ENCODE measurements at places on chromosomes 4 and X.

DNA sequence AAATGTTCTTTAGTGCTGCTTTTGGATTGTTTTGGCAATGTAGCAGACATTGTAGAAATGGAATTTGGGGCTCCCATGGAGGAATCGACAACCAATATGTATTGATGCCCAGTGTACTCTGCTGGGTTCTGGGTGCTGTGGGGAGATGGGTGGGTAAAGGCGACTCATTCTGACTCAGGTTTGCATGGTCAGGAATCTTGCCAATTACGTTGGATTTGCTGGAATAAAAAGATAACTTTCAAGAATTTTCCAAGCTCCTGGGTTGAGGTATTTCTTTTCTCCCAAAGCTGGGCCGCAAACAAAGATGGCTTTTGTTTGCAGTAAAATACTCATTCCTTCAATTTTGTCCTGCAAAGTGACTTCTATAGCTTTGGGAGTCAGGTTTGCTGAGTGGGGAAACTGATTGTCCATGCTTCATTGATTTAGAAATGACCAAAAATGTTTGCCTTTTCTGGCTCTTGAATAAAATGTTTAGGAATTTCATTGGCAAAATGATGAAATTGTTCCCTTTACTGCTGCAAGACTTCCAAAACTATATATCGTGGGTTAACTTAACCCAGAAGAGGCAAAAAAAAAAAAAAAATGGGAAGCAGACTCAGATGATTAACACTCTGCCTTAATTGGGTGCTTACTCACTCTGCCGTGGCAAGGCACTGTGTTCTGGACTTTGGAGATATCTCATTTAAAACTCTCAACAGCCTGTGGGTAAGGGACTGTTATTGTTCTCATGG lies 57.0 kb downstream of the RTL9 start:
- no peak for DNase-seq

- no peak for DNase-seq
Observed at GRCh38 chr4:6253111-6253510, 16.5 kb upstream of the WFS1 start.

GRCh38 chr4:126445596-126445995 lies 1130.8 kb downstream of the FAT4 start:
- DNase-seq = no peak

DNA sequence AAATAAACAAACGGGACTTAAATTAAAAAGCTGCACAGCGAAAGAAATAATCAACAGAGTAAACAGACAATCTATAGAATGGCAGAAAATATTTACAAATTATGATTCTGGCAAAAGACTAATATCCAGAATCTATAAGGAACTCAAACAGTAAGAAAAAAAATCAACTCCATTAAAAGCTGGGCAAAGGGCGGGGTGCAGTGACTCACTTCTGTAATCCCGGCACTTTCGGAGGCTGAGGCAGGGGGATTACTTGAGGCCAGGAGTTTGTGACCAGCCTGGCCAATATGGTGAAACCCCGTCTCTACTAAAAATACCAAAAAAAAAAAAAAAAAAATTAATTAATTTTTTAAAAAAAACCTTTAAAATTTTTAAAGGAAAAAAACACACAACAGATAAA lies 109.0 kb downstream of the ATP11C start:
- no peak for DNase-seq

GRCh38 chr4:42428036-42428435 lies 30.7 kb downstream of the SHISA3 start:
- no peak for DNase-seq

DNA sequence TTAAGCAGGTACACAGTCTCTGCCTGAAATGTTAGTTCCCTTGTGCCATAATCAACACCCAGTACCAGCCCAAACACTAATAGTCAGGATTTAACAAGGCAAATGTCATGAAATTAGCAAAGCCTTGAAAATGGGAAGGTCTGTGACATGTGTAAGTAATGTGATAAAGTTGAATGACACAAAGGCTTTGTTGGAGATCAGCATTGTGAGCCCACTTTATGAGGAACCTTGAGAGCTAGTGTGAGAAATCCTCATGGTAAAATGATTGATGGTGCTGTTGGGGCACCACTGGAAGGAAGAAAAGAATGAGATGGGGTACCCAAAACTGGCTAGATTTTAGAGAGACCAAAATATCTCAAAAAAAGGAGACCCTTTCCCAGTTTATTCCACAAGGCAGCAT lies 3.3 kb upstream of the LIN54 start:
- DNase-seq = no peak

DNA sequence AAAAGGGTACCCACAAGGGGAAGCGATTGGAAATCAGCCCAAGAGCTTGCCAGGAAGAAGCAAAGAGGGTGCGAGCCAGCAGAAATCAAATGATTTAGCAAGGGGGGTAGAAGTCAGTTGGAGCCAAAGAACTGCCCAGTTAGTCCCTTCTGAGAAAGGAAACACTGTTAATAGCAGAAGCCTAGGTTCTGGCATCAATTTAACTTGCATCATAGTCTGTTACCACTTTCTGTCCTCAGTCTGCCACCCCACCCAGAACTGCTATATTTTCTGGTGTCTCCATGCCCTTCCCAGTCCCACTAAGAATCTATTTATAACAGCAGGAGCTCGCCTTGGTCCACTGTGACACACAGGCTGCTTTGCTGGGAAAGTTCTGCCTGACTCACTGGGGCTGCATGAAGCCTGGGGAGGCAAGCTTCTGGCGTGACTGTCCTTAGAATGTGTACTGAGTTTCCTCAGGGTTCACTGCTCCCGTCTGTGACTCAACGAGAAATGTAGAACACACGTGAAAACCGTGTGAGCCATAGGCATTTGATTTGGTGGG lies 157.8 kb upstream of the TTC29 start:
- no peak for DNase-seq

GRCh38 chr4:139530833-139531427 lies 25.1 kb downstream of the SETD7 start:
- no peak for DNase-seq

DNA sequence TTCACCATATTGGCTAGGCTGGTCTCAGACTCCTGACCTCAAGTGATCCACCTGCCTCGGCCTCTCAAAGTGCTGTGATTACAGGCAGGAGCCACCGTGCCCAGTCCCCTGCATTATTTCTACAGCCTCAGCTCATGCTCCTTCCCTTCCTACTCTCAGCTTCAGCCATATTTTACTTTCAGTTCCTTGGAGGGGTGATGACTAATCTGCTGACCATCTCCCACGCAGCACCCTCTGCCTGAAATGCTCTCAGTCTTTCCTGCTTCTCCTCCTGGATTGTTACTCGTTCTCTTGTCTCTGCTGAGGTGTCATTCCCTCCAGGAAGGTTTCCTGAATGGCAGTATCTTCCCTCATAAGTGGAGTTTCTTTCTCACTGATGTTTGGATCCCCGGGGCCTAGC lies 63.3 kb downstream of the MOSPD2 start:
- DNase-seq = no peak

DNA sequence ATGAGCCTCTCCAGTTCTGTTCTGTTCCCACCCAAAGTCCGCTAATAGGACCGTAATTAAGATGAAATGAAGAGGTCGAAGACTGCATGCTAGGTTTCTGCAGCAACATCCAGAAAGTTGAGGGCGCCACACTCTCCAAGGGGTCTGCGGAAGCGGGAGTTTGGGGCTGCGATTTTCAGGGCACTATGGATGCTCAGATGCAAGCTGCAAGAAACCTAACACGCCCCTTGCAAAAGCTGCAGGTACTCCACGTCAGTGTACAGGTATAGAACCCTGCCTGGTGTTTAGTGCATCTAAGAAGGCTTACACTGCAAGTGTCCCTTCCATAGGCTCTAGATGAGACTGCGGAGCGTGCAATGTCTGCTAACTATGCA lies 61.4 kb downstream of the RHOXF2B start:
- DNase-seq = no peak

DNA sequence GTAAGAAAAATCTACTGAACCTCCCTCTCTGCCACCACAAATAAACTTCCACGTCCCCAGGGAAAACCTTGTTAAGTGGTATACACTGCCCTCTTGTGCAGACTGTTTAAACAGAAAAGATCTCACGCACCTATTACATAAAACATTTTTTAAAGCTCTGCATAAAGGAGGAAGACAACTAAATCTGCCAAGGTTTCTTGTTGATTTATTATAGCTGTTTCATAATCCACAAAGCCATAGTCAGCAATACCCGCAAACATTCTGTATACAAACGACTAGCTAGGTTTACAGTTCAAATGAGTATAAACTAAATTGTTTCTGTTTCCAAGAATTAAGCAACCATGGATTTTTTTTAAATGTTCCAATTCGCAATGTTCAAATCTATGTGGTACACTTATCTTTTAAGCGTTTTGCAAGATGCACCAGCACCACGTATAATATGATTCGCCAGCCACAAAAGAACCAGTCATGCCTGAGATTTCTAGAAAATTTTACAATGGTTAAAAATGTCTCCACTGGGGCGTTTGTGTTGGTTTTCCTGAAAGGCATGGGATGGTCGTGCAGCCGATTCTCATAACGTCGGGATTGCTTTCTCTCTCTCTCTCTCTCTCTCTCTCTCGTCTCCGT lies 164.6 kb downstream of the PRKX start:
- no peak for DNase-seq

- DNase-seq = no peak
Observed at GRCh38 chr4:6198278-6198677, 2.1 kb downstream of the JAKMIP1 start.

GRCh38 chr4:83025563-83025962 lies 9.4 kb upstream of the COPS4 start:
- DNase-seq = no peak

DNA sequence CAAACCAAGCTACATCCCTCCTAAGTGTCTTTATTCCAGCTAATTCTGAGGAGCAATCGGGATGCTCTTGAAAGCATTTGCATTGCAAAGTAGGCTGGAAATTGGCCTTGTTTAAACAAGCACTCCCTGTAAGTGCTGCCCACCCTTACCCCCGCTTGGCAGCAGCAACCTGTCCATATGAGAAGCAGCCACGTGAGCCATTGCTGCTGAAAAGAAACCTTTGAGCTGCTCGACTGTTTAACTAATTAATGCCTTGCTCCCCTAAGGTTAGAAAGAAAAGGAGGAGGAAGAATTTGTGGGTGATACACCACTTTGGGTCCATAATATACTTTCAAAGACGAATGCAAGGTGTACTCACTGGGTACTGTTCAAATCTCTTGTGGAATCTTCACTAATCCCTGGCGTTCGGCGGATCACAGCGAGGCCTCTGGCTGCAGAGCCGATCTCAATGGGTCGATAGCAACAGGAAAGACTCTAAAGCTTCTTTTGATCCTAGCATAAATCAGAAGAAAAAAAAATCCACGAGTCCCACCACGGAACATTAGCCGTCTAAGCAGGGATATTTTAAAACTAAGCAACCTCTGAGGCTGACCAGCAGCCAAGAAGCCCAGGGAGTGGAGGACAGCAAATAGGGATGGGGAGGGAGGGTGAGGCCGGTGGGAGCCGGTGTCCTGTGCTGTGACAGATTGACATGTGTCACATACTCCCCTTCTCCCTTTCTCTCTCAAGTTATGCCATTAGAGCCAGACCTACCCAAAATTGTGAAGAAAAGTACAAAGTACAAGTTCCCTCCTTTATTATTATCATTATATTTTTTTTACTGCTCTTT lies 37.2 kb upstream of the MGST2 start:
- no peak for DNase-seq

DNA sequence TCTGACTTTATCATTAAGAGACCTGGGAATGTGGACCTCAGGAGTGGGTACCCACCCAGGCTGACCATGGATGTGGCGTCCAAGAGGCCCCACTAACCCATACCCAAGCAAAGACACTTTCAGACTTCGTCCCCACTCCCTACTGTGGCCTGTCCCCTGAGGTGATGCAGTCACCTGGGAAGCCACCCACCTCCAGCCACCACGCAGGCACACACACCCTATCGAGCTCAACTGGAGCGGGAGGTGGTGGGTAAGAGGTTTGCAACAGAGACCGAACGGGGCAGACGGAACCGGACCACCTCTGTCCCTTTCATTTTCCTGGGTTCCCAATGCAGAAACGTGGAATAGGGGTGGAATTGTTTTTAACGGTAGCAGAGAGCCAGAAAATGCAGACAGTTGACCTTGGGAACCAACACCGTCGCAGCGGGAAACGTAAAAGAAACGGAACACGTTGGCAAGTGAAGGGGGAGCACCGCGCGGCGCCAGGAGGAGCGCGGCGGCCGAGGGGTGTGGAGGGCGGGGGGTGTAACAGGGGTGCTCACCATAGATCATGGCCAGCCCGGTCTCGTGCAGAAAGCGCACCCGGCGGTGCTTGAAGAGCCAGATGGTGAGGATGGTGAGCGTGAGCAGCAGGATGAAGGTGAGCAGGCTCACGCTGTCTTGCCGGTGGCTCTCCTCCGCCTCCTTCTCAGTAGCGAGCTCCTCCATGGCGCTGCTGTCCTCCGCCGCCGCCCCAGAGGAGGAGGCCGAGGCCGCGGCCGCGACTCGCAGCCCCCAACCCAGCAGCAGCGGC lies 559 bp downstream of the SLC9A7 start:
- no peak for DNase-seq

DNA sequence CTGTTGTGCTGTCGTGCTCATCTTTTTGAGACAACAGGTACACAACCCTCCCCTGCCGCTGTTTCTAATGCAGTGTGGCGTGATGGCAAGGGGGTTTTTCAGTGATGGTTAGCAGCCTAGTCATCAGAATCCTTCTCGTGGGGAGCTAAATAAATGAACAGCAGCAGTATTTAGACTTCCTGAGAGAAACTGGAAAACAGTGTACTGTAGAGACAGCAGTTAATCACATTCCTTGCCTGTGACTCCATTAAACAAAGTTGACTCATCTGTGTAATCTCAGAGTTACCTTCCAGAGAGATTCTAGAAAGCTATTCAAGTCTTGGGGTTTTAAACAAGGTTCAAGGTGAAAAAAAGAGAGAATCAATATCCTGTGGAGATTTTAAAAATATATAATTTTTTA lies 1753.2 kb upstream of the PCDH7 start:
- DNase-seq = no peak

- DNase-seq = no peak
Observed at GRCh38 chr4:3436798-3437581, 4.8 kb upstream of the HGFAC start.

GRCh38 chr4:45317276-45317675 lies 590.9 kb upstream of the GNPDA2 start:
- DNase-seq = no peak

- no peak for DNase-seq
Observed at GRCh38 chr4:183407635-183408464, 36.6 kb upstream of the CDKN2AIP start.

- no peak for DNase-seq
Observed at GRCh38 chr4:3637326-3638016, 105.2 kb upstream of the LRPAP1 start.

- no peak for DNase-seq
Observed at GRCh38 chrX:139751053-139751452, 43.1 kb upstream of the MCF2 start.

GRCh38 chr4:83234902-83235644 lies 49.5 kb downstream of the COQ2 start:
- DNase-seq = no peak
